ENCODE measurements at places on chromosomes 3 and 15.

- no peak for DNase-seq
Measured at GRCh38 chr3:54279005-54279583, 156.7 kb downstream of the CACNA2D3 start.

DNA sequence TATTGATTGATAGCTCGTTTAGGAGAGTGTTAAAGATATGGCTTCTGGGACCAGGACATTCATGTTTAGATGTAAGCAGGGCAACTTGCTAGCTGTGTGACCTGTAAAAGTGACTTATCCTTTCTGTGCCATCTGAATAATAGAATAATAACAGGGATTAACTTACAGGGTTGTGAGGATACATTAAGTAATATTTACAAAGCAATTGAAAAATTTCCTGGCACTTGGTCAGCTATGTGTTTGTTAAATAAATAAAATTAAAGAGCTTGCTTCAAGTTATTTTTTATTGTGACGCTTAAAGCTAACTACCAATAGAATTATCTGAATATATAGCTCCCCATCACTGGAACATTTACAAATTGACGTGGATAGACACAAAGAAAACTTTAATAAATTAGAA is 287.9 kb upstream of the CDIN1 start:
- DNase-seq: no peak

GRCh38 chr15:31236184-31237042 is 90.2 kb upstream of the KLF13 start:
- DNase-seq: no peak

- DNase-seq: no peak
Measured at GRCh38 chr15:43376017-43376705, 5.3 kb downstream of the TUBGCP4 start.

DNA sequence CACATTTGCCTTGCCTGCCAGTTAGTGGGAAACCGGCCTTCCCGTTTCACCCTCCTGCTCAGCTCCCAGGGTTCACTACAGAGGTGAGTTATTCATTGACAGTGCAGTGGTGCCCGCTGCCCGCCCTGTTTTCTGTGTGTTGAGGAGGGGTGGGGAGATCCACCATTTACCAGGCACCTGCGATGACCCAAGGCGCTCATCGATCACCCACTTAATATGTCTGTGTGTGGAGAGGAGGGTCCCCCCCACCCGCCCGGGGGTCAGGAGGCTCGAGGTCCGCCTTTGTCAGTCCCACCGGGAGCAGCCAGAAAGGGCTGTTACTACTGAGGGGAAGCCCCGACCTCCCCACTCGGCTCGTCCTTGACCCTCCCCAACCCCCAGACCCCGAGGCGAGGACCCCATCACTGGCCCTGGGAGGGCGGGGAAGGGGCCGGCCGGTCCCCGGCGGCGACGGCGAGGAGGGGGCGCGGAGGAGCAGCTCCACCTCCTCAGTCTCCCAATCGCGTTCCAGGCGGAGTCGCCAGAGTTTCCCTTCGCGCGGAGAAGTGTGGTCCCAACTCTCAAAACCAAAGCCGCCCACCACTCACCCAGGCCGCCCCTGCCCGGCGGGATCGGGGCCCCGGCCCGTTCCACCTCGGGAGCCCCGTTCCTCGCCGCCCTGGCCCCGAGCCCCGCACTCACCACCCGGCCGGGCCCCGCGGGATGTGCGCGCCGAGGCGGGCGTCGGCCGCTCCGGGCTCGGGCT is 1.1 kb downstream of the PLXNB1 start:
- no peak for DNase-seq

GRCh38 chr3:62805580-62806277 is 69.5 kb downstream of the CADPS start:
- no peak for DNase-seq

- no peak for DNase-seq
Measured at GRCh38 chr3:182910936-182911781, 69.2 kb downstream of the DCUN1D1 start.

DNA sequence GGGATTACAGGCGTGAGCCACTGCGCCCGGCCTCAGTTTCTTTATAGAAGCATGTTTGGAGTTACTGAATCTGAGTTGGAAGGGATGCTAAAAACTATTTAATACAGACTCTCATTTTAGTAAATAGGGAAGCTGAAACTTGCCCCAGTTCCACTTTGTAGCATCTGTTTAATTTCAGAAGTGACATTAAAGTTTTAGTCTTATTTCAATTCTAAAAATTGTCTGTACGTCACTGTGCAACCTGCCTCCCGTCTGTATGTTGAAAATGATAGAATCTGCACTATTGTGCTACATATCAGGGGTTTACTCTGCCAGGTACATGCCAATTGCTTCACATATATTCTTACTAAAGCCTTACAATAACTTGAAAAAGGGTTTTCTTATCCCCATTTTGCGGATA is 15.3 kb downstream of the CNOT10 start:
- no peak for DNase-seq

DNA sequence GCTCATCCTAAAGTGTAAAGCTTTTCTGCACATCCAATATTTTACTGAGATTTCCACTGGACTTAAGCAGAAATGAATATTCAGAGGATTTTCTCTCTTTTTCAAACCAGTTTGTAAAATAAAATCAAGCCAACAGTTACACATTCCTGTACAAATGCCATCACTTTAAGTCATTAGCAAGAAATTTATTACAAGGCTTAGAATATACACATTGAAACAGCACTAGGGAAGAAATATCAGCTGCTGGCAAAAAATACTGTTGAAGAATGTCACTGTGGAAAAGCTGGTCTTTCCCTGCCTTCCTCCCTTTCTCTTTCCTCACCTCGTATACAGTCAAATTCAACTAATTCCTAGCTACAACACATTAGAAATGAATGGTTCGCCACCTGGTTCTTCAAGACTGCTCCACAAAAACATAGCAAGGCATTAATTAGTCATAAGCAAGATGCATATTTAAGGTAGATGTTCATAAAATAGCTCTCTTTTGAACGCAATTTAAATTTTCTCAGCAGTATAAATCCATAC is 21.3 kb downstream of the PLOD2 start:
- DNase-seq: no peak

- no peak for DNase-seq
Measured at GRCh38 chr3:34198309-34198708, 399.9 kb downstream of the PDCD6IP start.

DNA sequence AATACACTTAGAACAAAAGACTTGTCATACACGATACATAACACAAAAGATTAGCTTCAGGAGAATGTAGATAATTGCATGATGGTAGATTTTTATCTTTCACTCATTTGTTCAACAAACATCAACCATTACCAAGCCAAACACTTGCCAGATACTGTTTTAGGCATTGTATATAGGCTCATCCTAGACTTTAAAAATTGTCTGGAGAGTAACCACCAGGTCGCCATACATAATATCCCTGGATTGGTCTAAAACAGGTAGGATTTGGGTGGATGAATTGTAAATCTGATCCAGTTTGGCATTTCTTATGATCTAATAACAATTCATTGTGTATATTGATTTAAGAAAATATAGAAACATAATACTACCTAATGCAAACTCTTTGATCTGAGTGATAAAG is 22.8 kb downstream of the GPR15 start:
- no peak for DNase-seq

GRCh38 chr3:177679568-177680471 is 482.5 kb upstream of the TBL1XR1 start:
- peak; percentile 56 for DNase-seq

DNA sequence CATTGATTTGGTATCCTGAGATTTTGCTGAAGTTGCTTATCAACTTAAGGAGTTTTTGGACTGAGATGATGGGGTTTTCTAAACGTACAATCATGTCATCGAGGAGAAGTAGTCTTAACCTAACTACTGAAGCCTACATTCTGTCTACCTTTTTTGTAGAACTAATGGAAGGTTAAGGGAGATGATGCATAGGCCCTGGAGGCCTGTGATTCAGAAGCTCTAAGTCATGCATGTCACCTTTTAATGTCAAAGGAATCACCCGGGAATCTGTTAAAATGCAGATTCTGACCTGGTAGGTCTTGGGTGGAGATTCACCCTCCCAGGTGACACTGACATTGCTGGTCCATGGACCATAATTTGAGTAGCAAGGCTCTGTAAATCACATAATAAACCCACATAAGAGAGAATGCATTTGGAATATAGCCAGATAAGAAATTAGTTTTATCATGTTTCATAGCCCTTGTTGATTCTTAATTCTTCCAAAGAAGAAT is 64.9 kb downstream of the GHSR start:
- no peak for DNase-seq

DNA sequence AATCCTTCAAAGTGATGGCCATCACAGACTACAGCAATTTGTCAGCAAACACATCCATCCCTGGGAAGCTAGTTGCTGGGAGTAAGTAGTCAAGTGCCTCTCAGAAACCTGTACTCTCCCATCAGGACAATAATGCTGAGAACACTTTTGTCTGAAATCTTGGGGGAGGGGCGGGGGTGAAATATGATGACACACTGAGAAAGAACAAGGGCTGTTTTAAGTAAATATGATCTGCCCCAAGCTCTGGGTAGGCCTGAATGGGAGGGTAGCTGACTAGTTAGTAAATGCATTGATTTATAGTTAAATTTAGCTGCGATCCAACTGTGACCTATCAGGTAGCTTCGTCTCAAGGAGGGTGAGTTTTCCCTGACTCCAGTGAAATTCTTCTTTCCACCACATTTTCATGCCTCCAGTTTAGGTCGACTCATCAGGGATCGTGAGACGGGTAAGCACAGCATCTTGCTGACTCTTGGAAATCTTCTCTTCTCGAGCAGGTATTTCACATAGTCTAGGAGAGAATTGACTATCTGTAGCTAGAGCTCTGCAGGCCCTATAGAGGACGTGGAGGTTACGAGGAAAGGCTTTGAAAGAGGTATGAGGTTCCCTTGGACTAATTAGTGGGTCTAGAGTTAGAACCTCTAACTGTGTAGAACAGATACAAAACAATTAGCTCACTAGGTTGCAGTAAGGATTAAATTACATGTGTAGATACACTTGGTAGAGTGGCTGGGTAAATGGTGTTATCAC is 213.4 kb upstream of the SLC2A2 start:
- no peak for DNase-seq

GRCh38 chr3:53457068-53457467 is 37.3 kb upstream of the CACNA1D start:
- peak; percentile 60 for DNase-seq

DNA sequence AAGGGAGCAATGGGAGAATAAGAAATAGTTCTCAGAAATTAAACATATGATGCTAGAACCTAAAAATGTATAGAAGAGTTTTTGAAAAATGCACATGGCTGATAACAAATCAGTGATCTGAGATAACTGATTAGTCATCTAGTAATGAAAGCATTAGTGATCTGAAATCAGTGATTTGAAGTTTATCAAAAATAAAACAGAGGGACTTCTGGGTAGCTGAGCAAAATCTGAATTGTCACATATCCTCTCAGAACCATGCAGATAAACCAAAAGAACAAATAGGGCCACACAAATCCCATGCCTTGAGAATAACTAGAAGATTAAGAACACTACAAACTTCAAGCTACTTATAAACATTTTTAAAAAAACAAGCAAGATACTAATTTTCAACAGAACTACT is 71.5 kb downstream of the MCF2L2 start:
- no peak for DNase-seq

- no peak for DNase-seq
Measured at GRCh38 chr3:183638101-183638852, 2.9 kb downstream of the KLHL24 start.

DNA sequence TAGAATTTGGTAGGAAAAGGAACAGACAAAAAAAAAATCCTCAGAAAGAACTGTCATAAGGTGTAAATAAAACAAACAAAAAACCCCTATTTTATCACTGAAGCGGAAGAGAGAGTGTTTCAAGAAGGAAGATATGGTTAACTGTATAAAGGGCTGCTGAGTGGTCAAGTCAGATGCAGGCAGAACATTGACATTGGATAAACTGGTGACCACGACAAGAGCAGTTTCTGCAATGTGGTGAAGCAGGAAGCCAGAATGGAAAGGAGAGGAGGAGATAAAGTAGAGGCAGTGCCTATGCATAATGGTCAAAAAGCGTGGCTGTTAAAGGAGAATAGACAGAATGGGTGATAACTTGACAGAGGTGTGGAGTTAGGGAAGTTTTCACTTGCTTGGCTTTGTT is 75.3 kb downstream of the CYP19A1 start:
- no peak for DNase-seq

GRCh38 chr3:8273479-8273878 is 228.1 kb upstream of the LMCD1 start:
- DNase-seq: no peak

GRCh38 chr15:63986751-63987341 is 59.4 kb downstream of the DAPK2 start:
- DNase-seq: peak; percentile 67

DNA sequence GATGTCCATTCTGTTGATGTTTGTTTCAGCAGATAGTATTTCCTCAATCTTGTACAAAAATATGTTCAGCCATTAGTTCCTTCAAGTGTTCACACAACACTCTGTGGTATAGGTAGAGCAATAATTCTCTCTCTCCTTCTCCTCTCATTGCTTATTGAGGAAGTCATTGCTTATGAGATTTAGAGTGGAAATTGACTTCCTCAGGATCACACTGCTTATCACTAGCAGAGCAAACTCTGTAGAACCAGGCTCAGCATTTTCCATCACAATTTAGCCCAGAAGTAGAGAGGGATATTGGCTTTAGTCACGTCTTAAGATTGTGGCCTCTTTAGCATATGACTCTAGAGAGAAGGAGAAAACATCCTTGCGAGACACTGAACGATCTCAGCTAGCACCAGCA is 31.2 kb downstream of the RAB11A start:
- no peak for DNase-seq

DNA sequence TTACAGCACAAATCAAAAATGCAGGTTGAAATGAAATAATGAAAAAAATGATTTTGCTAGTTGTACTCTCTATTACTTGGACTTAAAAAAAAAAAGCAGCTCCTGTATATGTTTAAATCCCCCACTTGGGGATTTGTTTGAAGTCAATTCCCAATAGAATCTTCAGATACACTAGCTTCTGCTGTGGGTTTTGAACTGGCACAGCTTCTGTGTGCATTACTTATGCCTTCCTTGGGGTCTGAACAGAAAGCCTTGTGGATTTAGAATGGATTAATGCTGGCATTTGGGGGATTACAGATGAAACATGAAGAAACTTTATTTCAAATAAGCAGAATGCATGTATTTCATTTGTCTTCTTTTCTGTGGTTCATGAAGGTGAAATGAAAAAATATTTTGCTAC is 513.2 kb upstream of the TBL1XR1 start:
- no peak for DNase-seq

GRCh38 chr3:65894679-65895453 is 143.9 kb downstream of the MAGI1 start:
- no peak for DNase-seq

GRCh38 chr15:95300958-95301357 is 1029.5 kb upstream of the NR2F2 start:
- no peak for DNase-seq

- peak; percentile 5 for DNase-seq
Measured at GRCh38 chr3:178202194-178202593, 334.0 kb upstream of the KCNMB2 start.

GRCh38 chr15:82774496-82774895 is 31.4 kb downstream of the FSD2 start:
- DNase-seq: no peak

- no peak for DNase-seq
Measured at GRCh38 chr3:42838571-42838970, 29.3 kb downstream of the ACKR2 start.

Measured in GDM1 (cell line).